NCI-H1048 (cell line): ENCODE measurements at places on chromosomes 12 and 14.

DNA sequence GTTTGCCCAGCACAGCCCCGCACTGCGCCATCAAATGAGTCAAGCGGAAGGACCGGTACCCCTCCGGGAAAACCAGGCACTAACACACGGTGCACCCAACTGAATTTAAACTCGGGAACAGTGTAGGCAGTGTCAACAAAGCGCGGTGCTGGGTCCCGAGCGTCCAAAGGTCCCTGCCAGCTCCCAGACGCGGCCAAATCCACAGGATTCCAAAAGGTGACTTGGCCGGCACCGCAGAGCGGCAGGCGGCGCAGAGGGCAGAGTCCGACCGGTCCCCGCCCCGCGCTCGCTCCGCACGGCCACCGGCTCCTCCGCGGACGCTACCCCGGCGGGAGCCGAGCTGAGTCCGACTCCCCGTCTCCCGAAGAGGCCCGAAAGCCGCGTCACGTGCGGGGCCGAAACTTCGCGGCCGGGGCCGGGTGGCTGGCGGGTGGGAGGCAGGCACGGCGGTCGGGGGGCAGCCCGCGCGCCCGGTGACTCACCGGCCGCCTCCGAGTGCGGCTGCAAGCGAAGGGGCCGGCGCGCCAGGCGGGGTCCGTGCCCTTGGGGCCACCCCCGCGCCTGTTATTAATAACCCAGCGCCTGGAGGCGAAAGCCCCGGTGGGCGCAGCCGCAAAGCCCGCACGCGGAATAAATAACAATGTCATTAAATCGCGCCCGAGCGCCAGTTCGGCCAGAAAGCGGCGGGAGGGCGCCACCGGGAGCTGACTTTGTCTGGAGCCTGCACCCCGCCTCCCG, 863 bp downstream of the DENND5B start:
- DNase-seq: no peak

GRCh38 chr14:27090716-27091115, 492.9 kb upstream of the NOVA1 start:
- no peak for DNase-seq

- no peak for DNase-seq
Observed at GRCh38 chr14:22689199-22689598, 45.0 kb upstream of the OR6J1 start.

GRCh38 chr12:29889737-29890136, 106.0 kb upstream of the TMTC1 start:
- DNase-seq: no peak

DNA sequence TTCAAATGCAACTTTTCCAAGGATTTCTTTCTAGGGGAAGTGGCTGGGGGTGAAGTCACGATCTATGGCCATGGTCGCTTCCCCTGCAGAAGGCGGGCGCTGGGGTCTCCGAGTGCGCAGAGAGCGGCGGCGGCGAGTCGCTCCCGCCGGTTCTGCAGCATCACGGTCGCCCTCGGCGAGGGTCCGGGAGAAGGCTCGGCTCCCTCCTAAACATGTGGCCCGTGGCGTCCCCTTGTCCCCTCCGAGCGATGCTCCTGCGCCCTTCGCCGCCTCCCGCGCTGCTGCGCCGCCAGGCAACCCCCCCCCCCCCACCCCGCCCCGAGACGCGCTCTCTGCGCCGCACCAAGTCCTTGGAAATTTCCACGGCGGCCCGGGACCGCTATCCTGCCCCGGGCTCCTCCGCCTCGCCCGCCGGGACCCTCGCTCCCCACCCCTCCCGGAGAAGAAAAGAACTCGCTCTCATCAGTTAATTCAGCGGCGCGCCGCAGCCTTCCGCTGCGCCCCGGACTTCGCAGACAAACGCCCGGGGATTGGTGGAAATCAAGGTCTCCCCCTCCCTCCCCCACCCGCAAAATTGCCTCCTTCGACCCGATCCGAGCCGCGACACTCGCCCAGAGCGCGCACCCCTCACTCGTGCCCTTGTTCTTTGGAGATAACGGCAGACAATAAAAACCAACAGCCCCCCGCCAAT, at the start of gene ST8SIA1:
ST8SIA1 (minus strand) TSS at position 298 of the 691 bp plus-strand sequence. CDS start 475 bp downstream, outside the sequence.
- no peak for DNase-seq

DNA sequence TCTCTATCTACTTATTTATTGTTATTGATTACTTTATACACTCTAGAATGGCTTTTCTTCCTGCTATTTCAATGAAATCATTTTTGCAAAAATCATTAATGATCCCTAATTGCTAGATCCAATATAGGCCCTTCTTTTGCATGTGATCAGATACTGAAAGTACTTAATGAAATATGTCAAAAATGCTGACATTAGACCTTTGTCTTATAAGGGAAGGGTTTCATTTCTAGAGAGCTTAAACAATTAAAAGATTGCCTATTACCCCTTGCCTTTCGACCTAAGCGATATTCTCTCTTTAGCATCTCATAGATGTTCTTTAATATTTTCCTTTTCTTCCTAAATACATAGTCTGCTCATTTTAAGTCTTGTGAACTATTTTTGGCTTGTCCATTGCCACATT, 101.1 kb downstream of the KTN1 start:
- no peak for DNase-seq

- DNase-seq: no peak
Observed at GRCh38 chr14:80695869-80696268, 245.7 kb downstream of the CEP128 start.

- DNase-seq: no peak
Observed at GRCh38 chr14:99971941-99972747, 93.1 kb upstream of the EVL start.

GRCh38 chr14:60640859-60641741, 8.2 kb downstream of the SIX1 start:
- no peak for DNase-seq

- DNase-seq: no peak
Observed at GRCh38 chr12:65891987-65892481, 67.8 kb downstream of the HMGA2 start.

DNA sequence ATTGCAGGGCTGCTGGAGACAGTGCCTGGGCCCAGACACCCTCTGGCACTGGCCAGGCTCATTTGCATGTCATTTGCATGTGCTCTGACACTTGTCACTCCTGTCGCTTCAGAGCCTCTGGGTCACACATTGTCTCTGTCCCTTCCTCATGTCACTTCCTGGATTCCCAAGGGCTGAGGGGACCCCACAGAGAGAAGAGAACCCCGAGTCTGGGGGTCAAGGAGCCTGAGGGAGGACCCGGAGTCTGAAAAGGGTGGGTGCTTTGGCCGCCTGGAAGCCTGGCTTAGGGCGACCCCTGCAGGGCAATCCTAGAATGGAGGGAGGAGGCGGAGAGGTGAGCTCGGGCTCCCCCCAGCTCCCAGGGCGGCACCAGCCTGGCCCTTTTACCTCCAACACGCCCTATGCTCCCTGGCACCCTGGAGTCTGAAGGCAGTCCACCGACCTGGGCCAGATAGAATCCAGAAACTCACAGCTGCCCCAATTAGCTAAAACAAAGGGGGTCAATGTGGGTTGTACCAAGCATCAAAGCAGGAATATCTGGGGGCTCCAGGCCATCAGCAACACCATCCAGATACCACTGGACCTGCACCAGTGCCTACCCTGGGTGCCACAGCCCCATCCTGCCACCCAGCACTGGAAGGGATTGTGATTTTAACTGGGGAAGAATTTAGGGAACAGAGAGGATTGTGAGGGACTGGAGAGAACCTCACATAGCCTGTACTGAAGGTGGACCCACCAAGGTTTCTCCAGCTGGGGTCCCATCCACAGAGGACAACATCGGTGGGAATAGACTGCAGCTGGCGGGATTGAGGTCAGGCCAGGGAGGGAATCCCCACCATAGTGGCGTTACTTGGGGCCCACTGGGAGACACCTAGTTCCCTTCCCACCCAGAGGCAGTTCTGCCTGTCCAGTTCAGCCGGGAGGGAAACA, 21.8 kb upstream of the KRT78 start:
- peak; percentile 70 for DNase-seq

- no peak for DNase-seq
Observed at GRCh38 chr14:74542056-74542685, 48.6 kb downstream of the ISCA2 start.
